AG10803 (cell line): ENCODE measurements at places on chromosomes 6 and 20.

DNA sequence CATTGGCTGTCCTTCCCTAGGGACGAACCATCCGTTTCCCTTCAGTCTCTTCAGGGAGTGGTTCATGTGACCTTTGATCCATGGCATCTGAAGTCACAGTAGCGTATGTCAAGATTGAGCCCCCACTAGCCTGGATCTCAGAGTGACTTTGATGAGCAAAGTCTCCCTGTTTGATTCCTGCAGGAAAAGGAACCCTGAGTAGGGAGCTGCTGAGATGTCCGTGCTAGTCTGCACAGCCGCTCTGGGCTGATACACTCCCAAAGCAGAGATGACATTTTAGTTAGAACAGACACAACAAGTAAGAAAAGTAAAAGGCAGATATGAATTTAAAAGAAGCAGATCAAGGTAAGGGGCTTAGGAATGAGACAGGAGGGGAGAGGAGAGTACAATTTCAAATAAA, 899.4 kb downstream of the C6orf118 start:
- DNase-seq: no peak

DNA sequence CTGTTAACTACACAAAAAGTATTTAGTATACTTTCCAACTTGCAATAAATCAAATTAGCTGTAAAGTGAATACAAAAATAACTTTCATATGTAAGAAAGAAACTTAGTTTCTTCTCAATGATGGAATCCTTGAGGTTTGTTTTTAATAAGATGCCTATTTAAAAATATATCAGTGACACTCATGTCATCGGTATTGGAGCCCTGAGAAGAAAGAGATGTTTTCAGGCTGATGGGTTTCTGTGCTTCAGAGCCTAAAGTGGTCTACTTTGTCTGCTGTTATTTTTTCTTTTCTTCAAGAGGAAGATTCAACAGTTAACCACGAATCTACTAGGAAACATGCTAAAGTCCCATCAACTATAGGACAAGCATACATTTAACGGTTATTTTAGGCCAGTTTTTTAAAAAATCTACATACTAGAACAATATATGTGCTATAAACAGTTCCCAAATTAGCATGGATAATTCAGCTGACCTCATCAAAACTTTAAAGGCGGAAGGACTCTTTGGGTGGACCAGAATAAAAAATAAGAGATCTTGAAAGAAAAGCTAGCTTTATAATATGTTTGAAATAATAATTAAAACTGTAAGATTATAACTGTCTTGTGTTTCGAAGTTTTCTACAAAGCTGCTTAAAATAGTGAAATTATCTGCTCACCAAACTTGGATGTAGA, 147.0 kb upstream of the SAMD5 start:
- peak; percentile 1 for DNase-seq

DNA sequence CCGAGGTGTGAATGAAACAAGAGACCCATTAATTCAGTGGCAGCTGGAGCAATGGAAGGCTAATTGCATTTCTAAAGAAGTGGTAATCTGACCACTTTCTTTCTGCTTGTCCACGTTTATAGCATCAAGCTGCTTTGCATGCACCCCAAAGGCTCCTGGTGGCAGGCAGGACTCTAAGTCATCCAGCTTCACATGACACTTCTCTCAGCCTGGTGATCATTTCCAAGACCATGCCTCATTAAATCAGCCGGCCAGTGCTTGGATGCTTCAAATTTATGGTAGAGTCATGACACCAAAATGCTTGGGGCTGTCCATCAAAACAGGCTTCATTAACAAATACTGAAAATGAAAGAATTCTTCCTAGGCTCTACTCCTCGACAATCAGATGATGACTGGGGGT, 614.9 kb downstream of the DOK5 start:
- DNase-seq: no peak

- DNase-seq: no peak
These were observed 20.0 kb downstream of the VTA1 start for GRCh38 chr6:142167071-142167470.

DNA sequence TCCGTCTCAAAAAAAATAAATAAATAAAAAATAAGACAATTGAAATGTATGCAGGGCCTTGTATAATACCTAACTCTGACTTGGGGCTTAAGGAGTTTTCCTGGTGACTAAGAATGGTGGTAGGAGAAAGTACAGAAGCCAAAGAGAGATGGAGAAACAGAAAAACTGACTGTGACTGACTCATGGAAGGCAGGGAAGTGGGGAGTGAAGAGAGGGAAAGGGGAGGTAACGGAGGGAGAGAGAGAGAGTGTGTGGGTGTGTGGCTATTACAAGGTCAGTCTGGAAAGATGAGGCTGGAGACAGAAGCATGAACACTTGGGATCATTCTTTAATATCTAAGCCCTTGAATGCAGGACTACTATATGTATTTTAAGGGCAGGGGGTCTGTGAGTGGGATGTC, 38.5 kb downstream of the SNRNP48 start:
- DNase-seq: peak; percentile 54

GRCh38 chr20:5168651-5169396, 42.0 kb downstream of the CDS2 start:
- no peak for DNase-seq

- peak; percentile 22 for DNase-seq
These were observed 35.3 kb upstream of the CCND3 start for GRCh38 chr6:41976794-41977484.

- DNase-seq: no peak
These were observed 12.5 kb downstream of the GNL1 start for GRCh38 chr6:30543821-30544220.

GRCh38 chr20:58778760-58779159, 71.9 kb downstream of the GNAS-AS1 start:
- no peak for DNase-seq

DNA sequence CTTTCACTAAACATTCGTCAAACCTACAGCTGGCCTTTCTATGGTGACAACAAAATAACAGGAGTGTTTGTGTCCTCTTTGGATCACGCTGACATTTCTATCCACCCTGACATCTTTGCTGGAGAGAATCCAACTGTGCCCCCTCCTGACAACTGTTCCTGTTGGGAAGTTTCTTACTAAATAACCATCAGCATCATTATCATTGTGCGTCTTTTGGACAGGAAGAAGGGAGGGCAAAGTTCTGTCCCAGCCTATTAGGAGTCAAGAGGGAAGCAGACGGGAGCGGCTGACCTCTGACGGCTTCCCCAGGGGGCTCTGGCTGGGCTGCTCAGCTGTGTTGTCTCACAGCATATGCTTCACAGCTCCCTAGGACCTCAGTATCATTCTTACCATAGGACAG, 195.9 kb upstream of the SULF2 start:
- DNase-seq: no peak

DNA sequence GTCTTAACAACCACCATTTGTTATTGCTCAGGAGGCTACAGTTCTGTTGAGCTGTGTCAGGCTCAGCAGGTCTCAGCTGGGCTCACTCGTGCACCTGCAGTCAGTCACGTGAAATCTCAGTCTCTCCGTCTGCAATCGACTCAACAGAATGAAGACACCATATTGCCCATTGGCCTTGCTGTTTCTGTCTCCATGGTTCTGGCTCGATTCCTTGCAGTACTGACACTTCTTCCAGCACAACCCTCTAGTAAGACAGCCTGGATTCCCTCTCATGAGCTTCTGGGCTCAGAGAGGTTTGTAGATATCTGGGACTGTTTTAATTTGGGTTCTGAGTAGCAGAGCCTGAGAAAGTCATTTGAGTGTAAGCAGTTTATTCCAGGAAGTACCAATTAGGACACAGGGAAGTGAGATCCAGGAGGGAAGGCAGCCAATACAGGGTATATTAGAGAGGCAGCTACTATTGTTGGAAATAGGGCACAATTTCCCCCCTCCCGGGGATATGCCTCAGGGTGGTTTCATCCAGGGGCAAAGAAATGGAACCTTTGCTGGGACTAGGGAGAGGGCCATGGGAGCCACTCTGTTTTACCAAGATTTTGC, 87.4 kb upstream of the RALGAPA2 start:
- no peak for DNase-seq

- no peak for DNase-seq
These were observed 42.7 kb downstream of the REPS1 start for GRCh38 chr6:138945354-138945753.

DNA sequence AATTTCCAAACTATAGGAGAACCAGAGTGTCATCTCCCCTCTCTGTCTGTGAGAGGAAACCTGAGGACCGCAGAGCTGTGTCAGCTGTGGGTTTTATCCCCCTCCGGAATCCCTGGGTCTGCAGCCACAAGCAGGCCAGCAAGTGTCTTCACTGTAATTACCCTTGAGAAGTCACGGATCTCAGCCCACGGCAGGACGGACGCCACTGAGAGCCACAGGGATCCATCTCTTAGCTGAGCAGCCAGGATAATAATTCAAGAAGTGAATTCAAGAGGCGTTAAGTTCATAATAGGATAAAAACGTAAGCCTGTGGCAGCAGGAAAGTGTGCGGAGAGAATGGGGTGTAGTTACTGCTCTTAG, 37.0 kb downstream of the DLL1 start:
- DNase-seq: no peak

- no peak for DNase-seq
These were observed 567.5 kb upstream of the SLC35B3 start for GRCh38 chr6:9002833-9003232.

- no peak for DNase-seq
These were observed 50.4 kb downstream of the NOL4L start for GRCh38 chr20:32534661-32535240.

- DNase-seq: no peak
These were observed 35.2 kb downstream of the DOK5 start for GRCh38 chr20:54510541-54511129.

GRCh38 chr20:38770546-38770945, 22.3 kb downstream of the ACTR5 start:
- DNase-seq: no peak

GRCh38 chr6:31070711-31071197, 41.6 kb downstream of the C6orf15 start:
- DNase-seq: peak; percentile 82

- DNase-seq: peak; percentile 50
These were observed 176.7 kb downstream of the HACE1 start for GRCh38 chr6:104682722-104683643.

DNA sequence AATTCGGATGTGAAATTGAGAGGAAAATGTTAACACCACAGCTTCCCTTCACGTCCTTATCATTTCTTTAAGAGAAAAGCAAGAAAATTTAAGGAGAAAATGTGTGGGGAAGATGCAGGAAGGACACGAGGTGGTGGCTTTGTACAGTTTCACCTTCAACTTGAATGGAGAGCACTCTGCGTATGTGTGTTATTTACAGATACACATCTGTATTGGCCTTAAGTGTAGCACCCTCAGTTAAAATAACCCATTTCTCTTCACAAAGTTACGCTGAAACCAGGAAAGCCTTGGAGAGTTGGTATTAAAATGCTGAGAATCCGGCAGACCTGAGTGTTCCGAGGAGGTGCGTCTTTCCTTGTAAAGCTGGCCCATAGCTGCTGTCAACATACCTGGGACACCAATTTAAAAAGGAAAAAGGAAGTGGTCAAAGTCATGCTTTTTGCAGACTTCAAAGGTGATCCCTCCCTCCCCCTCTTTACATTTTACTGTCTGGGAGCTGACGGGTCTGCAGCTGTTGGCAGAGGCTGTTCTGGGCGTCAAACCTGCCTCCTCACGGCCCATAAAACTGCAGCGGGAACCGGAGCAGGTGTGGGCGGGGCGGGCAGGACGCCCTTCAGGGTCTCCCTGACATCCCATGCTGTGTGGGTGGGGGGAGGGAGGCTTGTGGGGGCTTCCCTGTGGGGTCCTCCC, 61.3 kb upstream of the TBXT start:
- DNase-seq: no peak

GRCh38 chr6:169640351-169640852, 61.4 kb downstream of the WDR27 start:
- peak; percentile 67 for DNase-seq

DNA sequence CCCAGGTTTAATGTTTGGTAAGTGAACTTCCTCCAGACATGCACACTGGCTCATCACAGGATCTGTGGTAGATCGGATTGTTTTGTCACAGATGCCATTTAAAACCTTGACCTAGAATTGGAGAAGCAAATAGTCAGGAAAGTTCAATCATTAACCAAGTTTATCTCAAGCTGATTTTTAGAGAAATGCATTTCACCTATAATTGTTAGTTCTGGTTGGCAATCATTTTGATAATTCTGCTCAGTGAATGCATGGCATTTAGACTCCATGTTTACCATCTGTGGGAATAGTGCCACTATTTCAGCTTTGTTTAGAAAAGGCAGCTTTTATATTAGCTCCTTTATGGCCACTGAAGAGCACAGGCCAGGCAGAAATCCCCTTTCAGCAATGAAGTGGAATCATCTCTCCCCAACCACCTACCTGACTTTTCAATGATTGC, 73.9 kb upstream of the IPCEF1 start:
- DNase-seq: no peak

DNA sequence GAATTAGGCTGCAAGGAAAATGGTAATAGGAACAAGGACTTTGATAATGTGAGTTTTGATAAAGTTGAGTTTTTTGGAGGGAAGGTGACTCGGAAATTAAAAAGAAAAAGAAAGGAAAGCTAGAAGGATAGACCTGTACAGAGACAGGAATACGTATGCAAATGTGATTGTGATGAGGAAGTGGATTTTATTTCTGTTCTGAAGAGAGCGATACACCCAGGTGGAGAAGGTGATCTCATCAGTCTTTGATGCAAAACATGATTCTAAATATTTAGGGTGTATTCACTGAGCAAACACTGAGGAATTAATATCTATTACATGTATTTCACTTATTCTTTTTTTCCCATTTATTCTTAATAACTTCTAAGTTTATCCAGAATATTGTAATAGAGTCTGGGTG, 9.2 kb upstream of the PLEKHG1 start:
- DNase-seq: no peak

DNA sequence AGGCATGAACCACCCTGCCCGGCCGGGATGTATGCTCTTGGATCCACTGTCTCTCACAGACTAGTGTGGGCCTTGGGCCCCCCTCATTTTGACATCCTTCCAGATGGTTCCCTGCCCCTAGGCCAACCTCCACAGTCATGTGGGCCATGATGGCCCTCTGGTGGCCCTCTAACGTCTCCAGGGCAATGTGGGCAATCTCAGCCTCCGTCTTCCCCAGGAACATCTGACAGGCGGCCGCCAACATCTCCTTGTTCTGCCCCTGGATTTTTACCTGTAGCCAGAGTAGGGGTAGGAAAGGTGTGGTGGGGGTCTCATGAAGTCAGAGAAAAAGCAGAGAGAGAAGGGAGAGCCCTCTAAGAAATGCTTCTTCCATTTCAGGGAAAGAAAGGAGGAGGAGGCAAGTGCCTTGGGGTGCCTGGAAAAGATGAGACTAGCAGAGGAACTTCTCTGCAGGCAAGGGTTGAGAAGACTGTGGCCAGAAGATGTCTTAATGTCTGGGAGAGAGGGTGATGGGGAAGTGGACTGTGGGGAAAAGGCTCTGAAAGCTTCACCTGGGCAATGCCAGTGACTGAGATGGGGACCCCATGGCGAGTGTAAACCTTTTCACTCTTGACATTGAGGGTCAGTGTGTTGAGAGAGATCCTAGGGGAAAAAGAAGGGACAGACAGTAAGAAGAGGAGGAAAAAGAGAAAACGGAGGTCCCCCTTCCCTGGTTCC, 1.3 kb downstream of the FLOT1 start:
- no peak for DNase-seq
